ENCODE measurements at places on chromosomes 13 and 19.

DNA sequence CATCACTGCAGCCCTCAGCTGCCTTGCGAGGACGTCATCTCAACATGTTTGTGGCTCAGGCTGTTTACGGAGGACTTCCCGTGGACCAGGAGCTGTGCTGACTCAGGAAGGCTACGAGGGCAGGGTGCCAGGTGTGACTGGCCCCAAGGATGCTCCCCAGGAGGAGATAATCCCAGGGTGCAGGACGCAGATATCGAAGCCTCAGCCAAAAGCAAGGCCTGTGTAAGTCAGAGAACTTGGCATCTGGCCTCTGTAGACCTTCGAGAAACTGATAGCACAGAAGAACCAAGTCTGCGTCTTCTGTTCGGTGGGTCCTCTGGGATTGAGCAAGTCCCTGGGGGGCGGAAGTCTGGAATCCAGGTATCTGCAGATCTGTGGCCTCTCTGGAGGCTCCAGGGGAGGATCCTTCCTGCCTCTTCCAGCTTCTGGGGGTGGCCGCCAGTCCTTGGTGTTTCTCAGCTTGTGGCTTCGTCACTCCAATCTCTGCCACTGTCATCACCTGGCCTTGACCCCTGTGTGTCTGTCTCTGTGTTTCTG is 2.6 kb upstream of the DOHH start:
- DNase-seq: no peak

- DNase-seq: no peak
Measured at GRCh38 chr13:41883147-41883546, 77.8 kb downstream of the VWA8 start.

DNA sequence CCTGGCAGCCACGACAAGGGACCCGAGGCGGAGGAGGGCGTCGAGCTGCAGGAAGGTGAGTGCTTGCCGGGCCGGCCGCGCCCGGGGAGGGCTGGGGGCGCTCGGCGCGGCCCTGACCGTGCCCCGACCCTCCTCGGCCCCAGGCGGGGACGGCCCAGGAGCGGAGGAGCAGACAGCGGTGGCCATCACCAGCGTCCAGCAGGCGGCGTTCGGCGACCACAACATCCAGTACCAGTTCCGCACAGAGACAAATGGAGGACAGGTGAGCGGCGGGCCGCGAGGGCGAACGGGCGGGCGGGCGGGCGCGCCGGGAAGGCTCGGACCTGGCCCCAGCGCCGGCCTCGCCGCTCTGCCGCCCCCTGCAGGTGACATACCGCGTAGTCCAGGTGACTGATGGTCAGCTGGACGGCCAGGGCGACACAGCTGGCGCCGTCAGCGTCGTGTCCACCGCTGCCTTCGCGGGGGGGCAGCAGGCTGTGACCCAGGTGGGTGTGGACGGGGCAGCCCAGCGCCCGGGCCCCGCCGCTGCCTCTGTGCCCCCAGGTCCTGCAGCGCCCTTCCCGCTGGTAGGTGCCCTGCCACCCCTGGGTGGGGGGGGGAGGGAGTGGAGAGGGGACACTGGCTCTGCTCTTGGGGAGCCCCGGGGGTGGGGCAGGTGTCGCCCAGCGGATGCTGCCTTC is 816 bp downstream of the USF2 start:
- DNase-seq: peak; percentile 60

DNA sequence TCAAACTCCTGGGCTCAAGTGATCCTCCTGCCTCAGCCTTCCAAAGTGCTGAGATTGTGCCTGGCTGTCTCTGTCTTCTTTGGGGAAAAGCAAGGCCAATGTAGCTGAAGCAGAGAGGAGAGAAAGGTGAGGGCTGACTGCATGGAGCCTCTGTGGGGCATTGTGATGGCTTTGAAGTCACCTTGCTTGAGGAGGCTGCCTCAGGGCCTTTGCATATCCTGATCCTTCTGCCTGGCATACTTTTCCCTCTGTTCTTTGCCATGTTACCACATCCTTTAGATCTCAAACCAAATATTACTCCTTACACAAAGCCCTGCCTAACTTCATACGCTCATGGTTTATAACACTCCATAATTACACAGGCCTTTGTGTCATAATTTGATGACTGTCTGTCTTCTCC is 9.4 kb upstream of the PPP5C start:
- DNase-seq: no peak

- DNase-seq: peak; percentile 29
Measured at GRCh38 chr19:18940769-18941627, at the start of gene HOMER3. TSS of gene HOMER3 (minus strand) at chr19:18941217. CDS start at chr19:18938982, 2,235 bp downstream.

DNA sequence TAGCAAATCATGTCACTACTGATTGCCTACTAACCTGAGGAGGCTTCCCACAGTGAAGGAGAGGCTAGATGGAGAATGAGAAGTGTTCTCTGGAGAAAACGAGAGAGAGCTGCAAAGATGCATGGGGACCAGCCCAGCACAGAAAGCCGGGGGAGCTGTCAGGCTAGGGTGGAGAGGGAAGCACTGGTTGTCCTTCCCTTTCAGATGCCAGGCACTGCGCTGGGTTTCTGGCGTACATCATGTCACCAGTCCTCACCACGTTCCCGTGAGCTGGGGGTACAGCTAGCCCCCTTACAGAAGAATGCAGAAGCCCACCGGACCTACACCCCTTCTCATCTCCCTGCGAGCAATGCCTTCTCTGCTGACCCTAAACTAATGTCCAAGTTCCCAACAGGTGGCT is 86.0 kb downstream of the STK24 start:
- DNase-seq: no peak

DNA sequence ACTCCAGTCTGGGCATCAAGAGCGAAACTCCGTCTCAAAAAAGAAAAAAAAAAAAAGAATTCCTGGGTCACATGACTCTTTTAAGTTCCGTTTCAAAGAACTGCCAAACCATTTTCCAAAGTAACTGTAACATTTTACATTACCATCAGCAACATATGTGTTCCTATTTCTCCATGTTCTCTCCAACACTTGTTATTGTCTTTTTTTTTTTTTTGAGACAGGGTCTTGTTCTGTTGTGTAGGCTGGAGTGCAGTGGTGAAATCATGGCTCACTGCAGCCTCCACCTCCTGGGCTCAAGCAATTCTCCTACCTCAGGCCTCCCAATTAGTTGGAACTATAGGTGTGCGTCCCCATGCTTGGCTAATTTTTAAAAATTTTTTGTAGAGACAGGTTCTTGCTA is 6.5 kb downstream of the LGALS7B start:
- no peak for DNase-seq

DNA sequence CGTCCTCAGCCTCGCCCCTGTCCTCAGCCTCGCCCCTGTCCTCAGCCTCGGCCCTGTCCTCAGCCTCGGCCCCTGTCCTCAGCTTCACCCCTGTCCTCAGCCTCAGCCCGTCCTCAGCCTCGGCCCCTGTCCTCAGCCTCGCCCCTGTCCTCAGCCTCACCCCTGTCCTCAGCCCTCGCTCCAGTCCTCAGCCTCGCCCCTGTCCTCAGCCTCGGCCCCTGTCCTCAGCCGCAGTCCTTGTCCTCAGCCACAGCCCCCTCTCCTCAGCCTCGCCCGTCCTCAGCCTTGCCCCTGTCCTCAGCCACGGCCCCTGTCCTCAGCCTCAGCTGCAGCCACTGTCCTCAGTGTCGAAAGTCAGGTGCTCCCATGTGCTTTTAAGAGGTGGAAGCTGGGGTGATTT is 10.5 kb downstream of the C13orf46 start:
- DNase-seq: no peak

DNA sequence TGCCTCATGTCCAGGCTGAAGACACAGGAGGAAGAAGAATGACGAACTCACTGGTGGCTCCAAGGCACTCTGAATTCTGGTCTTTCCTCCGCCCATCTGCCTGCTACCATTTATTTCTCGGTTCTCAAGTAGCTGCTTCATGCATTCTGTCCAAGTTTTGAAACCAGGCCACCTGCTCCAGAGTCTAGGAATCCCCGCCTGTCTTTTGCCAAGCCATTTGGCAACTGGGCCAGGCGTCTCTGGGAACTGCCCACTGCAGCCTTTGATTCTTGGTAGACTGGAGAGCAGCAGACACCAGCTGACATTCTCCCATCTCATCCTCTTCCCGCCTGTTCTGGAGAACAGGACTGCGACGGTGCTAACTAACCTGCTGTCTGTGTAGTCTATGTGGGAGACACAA is 10.8 kb downstream of the SLC35E1 start:
- no peak for DNase-seq

GRCh38 chr13:111790621-111791020 is 276.3 kb upstream of the SOX1 start:
- no peak for DNase-seq

GRCh38 chr19:17423429-17424208 is 3.8 kb downstream of the MVB12A start:
- DNase-seq: no peak

DNA sequence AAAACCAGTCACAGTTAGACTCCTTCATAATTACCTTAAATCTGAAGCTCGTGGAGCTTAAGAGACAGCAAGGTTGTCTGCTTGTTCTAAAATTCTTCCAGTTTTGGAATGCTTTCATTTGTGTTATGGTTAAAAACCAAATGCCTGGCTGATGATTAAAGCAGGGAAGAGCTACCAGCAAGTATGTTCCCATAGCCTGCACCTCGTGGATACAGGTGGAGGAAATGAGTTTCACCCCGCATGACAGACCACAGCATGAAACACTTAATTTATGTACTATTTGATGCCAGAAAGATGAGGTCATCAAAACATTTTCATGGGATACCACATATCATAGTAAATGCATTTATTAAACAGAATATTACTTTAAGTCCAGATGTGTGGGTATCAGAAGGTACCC is 416 bp upstream of the DOCK9 start:
- DNase-seq: peak; percentile 84

- peak; percentile 76 for DNase-seq
Measured at GRCh38 chr13:83622422-83622784, 259.9 kb downstream of the SLITRK1 start.

DNA sequence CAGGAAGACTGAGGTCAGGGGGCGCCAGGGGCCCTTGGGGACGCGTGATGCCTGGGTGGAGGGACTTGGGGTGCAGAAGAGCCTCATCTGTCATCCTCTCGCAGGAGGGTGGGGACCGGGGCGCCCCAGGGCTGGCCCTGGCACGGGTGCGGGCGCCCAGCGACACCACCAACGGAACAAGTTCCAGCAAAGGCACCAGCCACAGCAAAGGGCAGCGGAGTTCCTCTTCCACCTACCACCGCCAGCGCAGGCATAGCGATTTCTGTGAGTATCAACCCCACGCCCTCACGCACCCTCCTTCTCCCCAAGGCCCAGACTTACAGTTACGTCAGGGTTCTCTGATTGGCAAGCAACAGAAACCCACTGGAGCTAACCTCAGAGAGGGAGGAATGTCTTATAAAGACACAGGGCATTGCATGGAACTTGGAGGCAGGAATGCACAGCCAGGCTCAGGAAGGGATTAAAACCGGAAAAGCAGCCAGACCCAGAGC is 29.4 kb downstream of the MARK4 start:
- DNase-seq: no peak

DNA sequence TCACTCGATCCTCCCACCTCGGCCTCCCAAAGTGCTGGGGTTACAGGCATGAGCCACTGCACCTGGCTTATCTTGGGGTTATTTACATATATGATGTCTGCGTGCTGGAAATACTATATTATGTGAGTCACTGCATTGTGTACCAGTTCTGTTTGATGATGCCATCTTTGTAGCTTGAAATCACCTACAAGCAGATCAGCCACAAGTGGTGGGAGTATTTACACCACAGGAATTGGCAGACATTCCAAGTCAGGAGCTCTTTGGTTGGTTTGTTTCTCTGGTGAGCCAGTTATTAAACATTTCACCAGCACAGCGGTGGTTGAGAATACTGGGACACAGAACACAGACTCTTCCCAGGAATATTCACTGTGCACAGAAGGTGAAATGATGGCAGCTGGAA is 4.5 kb upstream of the TIMM44 start:
- no peak for DNase-seq

DNA sequence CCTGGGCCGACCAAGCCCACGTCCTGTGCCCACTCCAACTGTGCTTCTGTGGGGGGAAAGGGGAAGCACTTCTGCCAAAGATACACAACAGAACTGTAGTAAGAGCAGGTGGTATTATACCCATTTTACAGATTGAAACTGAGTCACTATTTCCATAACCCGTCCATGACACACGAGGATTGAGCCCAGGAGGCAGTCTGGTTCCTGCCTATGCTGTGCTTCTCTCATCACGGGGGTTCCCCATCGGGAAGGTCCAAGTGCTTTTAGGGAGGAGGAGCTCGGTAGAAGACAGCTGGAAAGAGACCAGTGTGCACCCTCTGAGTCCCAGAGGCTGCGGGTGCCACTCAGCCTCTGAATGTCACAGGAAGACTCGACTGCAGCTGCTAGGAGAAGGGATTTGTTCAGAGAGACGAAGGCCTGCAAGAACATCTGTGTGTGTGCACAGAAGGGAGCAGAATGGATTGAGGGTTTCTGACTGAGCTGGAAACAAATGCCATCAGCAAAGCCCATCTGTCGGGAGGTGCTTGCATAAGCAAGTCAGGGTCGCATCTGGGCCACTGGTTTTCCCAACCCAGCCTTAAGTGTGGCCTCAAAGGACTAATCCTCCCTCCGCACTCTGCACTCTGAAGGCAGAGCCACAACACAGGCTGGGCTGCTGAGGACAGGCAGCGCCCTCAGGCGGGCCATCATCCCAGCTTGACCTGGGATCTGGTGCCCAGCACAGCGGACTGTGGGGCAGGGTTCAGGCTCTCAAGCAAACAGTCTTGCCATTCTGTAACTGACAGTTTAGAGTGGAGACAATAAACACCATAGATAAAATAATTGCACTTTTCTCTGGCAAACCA is 150.0 kb downstream of the DPF1 start:
- no peak for DNase-seq

DNA sequence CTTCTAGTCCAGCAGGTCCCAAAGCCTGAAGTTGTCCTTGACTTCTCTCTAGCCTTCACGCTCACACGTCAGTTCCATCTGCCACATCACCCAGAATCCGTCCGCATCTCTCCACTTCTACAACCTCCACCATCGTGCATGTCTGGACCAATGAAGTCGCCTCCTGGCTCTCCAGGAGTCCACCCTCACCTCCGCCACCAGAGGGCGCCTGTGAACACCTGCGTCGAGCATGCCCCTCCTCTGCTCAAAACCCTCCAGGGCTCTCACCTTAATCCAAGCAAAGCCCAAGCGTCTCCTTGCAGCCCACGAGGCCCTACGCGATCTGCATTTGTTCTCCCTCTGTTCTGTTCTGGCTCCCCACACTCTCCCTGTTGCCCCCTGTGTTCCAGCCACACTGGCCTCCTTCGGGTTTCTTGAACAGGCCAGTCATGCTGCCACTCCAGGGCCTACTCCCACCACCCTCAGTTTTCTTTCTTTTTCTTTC is 3.7 kb downstream of the USHBP1 start:
- DNase-seq: peak; percentile 48

DNA sequence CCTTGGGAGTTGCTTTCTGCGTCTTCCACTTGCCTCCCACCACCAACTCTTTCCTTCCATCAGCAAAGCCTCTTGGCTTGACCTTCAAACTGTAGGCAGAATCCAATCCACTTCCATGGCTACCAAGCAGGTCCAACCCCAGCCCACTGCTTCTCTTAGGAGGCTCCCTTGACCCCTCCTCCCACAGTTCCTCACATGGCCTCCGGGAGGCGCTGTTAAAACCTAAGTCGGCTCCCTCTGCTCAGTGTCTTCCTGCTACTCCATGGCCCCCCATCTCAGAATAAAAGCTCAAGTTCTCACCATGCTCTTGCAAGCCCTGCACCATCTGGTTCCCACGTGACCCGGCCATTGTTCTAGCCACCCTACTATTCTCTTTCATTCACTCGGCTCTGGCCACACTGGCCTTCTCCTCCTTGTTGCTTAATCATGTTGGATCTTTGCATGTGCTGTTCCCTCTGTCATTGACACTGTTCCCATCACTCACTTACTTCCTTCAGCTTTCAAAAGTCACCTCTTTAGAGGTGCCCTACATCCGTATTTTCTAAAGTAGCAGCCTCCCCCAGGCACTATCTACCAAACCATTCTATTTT is 7.5 kb downstream of the IZUMO2 start:
- DNase-seq: no peak

GRCh38 chr13:28251466-28251865 is 113.1 kb downstream of the PAN3 start:
- no peak for DNase-seq

Data from brain microvascular endothelial cell (primary cell).